Thymus (tissue), 14 donors: ENCODE measurements at places on chromosomes 2 and 18. TPM values are rescaled to one million over a fixed set of nuclear protein-coding genes. Genes with fewer than 3 reads are reported as not detected.

The ADCYAP1 gene
- polyA plus RNA-seq = 0.68 TPM

The DYNAP gene
- polyA plus RNA-seq = 0.14 TPM

The TMEM247 gene
- not detected for polyA plus RNA-seq

The INPP5D gene
- 42.0 TPM for polyA plus RNA-seq

The ALK gene
- 0.21 TPM for polyA plus RNA-seq

The NEU2 gene
- not detected for polyA plus RNA-seq

The LOXHD1 gene
- 0.09 TPM for polyA plus RNA-seq

The SPR gene
- polyA plus RNA-seq = 9.1 TPM

The PDE11A gene
- 0.43 TPM for polyA plus RNA-seq

The CLEC4F gene
- polyA plus RNA-seq = 0.25 TPM

The OTX1 gene
- polyA plus RNA-seq = 0.09 TPM

The COLEC11 gene
- 9.2 TPM for polyA plus RNA-seq
